ENCODE measurements at places on chromosomes 11 and 22. TPM values are rescaled to one million over a fixed set of nuclear protein-coding genes. Genes with fewer than 3 reads are reported as not detected.
A peak's percentile ranks its signal among the peaks of the same experiment; 100 is the strongest.

GRCh38 chr11:111977146-111978027 lies 40.2 kb downstream of the DIXDC1 start:
- DNase-seq = no peak

CDHR5 gene
- polyA plus RNA-seq = 22.1 TPM

- no peak for DNase-seq
These were observed 19.5 kb downstream of the CNTF start for GRCh38 chr11:58641803-58642581.

CHORDC1 gene
- 54.9 TPM for polyA plus RNA-seq

- no peak for DNase-seq
These were observed 33.7 kb upstream of the APOBEC3A start for GRCh38 chr22:38923463-38924346.

- no peak for DNase-seq
These were observed 507.6 kb downstream of the INSC start for GRCh38 chr11:15622231-15622890.

DNA sequence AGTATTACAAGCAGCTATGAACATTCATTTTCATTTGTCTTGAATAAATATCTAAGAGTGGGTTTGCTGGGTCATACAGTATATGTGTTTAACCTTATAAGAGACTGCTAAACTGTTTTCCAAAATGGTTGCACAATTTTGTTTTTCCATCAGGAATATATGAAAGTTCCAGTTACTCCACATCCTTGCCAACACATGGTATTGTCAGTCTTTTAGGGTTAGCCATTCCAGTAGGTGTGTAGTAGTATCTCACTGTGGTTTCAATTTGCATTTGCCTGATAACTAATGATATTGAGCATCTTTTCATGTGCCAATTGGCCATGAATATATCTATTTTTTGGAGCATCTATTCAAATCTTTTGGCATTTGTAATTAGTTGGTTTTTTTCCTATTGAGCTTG lies 7.7 kb upstream of the CCDC83 start:
- DNase-seq = no peak

DNA sequence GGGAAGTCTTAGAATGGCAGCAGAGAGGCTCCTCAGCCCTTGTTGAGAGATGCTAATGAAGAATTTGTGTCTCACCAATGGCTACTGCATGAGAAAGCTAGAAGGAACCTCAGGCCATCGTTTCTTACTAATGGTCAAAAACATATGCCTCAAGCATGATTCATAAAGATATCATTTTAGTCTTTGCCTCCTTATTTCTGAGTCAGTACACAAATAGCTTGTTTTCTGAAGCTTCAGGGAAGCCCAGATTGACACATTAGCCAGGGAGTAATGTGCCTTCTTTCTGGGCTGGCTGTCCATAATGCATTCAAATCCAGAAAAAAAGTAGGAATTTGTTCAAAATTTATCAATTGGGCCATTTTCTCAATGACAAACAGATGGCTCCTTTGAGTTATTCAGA lies 169.4 kb upstream of the ZBED5 start:
- DNase-seq = no peak

- DNase-seq = no peak
These were observed 32.8 kb upstream of the MYEOV start for GRCh38 chr11:69261116-69261515.

- DNase-seq = no peak
These were observed 38.9 kb downstream of the CTTN start for GRCh38 chr11:70437111-70437784.

GRCh38 chr22:23243006-23243573 lies 62.8 kb downstream of the BCR start:
- no peak for DNase-seq

DNA sequence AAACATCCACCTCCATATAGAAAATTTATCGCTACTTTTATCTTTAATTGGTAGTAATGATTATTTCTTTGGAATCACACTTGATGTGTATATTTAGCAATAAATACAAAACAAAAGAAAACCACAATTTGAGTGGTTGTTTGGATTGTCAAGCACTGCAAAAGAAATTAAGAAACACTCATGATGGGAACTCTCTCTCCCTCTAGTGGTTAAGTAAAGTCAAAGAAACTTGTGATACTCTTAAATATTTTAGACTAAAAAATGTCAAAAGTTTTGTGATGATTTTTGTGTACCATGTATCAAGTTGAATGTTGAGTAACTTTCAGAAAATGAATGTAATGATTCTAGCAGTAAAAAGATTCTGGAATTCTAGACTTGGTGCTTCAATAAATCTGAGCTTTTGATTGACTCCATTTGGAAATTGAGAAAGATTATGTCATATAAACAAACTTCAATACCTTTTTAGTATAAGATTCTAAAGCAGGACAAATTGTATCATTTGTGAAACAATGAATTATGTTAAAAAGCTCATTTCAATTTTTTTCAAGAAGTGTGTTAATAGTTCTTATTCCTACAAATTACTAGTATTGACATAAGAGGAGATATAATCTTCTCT lies 20.8 kb downstream of the MUC15 start:
- no peak for DNase-seq

DNA sequence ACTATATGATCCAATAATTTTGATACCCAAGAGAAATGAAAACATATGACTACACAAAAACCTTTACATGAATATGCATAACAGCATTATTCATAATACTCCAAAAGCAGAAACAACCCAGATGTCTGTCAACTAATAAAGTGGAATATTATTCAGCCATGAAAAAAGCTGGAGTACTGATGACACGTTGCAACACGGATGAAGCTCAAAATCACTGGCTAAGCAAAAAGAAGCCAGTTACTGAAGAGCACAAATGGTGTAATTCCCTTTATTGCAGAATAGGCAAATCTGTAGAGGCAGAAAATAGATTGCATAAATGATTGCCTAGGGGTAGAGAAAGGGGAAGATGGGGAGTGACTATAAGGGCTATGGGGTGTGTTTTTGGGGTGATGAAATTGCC lies 117.6 kb upstream of the FGF3 start:
- no peak for DNase-seq

DNA sequence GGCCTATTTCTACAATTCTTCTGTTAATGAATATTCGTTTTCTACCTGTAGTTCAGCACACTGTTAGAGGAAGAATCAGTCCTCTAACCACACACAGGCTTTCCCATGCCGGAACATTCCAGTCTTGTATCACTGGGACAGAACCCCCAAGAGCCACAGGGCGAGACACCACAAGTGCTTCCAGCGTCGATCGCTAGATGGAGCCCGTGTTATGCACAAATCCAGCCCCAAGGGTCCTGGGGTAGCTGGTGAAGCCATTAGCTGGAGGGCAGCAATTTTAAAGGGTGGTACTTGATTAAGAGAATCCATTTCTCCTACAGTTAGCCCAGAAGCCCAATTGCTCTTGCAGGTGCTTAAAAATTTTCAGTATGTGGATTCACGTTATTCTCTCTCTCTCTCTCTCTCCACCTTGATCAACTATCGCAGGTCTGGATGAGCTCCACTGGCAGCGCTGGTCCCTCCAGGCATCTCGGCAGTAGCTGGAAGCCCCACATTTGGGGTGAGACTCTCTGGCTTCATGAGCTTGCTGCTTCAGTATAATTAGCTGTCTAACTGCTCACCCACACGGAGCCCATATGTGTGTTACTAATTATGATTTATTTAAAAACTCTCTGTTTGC lies 148.2 kb upstream of the SNX19 start:
- peak; percentile 60 for DNase-seq

CARNS1 gene
- polyA plus RNA-seq = 2.0 TPM

DNA sequence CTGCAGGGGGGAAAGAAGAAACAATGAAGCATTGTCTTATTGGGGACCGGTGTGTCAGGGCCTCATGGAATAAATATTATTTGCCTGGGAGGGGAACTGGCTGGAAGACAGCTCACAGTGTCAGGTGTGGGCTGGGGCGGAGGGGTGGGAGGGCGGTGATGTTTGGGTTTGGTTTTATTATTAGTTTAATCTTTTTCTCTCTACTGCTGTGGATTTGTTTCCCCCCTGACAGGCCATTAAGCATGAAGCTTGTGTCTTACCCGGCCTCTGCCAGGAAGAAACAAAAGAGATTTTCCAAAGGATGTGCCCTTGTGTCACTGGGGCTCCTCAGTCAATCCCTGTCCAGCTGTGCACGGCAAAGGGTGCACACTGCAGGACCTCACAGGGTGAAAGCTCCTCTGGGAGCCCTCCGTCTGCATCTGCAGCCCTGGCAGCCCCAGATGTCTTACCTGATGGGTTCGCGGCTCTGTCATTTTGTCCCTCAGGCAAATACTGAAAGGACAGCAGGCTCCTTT lies 203.1 kb upstream of the TMEM45B start:
- DNase-seq = no peak

OR51E2 gene
- 0.46 TPM for polyA plus RNA-seq

RTN4RL2 gene
- 1.00 TPM for polyA plus RNA-seq

SUN2 gene
- 52.4 TPM for polyA plus RNA-seq

KREMEN1 gene
- polyA plus RNA-seq = 21.3 TPM

GRCh38 chr11:25377466-25377865 lies 880.6 kb downstream of the LUZP2 start:
- DNase-seq = no peak

GRCh38 chr22:28943501-28943879 lies 60.1 kb downstream of the ZNRF3 start:
- DNase-seq = no peak

- no peak for DNase-seq
These were observed 11.9 kb downstream of the CTR9 start for GRCh38 chr11:10762913-10763421.

SLC22A8 gene
- 0.59 TPM for polyA plus RNA-seq

GRCh38 chr11:71946144-71946571 lies 17.3 kb downstream of the RNF121 start:
- no peak for DNase-seq

DNA sequence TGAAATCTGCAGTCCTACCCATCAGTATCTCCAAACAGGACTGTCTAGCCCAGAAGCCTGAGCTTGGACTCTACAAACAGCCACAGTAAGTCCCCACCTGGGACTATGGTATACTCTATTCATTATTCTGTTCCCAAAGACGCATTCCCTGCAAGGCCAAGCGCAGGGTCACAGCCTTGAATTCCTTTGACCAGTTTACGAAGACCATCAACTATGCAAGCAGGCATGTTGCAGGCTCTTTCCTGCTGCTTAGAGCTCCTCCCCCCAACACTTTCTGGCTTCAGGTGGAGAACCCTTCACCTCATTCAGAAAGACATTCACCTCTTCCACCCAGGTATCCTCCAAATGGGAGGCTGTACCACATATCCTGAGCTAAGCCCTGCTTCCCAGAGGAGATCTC lies 62.5 kb downstream of the TIMP3 start:
- DNase-seq = no peak

CNGA4 gene
- polyA plus RNA-seq = 0.26 TPM

LMO2 gene
- 17.1 TPM for polyA plus RNA-seq

DNA sequence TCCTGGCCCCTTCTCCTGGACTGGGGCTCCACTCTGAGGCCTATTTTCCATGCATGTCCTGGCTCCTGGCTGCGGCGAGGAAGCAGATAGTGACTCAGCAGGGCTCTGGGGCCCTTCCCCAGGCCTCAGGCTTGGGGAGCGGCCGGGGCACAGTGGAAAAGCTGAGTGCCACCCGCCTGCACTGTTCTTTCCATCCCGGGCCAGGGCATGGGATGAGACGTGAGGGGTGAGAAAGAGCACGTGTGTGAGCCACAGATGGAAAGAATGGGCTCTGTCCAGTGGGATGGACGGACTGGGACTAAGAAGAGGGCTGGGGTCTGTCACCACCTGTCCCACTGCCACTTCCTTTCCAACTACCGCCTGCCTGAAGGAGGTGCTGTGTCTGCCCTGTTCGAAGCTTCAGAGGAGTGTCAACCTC lies 12.8 kb downstream of the SLC37A2 start:
- DNase-seq = no peak

DNA sequence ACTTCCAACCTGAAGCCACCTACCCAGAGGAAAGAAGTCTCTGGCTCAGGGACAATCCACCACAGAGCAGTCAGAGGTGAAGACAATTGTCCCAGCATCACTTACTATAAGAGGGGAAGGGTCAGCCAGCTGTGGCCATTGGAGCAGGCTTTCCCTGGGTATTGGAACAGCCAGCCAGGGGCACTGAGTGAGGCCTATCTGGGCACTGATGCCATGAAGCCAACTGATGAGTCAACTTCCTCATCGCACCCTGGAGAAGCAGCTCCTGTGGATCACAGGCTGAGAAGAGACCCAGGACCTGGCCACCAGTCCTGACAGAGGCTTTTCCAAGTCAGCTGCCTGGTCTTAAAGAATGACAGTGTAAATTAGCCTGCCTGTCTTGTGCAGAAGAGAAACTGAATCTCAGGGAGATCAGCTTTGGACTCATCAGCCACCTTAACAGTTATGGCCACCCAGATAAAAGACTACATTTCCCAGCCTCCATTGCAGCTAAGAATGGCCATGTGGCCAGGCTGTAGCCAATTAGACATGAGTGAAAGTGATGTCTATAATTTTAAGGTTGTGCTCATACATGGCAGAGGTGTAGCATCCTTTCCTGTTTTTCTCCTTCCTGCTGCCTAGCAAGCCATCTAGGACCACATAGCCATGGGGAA lies 19.0 kb downstream of the CHST1 start:
- no peak for DNase-seq

STK33 gene
- 15.9 TPM for polyA plus RNA-seq

VPS37C gene
- 17.3 TPM for polyA plus RNA-seq

GRCh38 chr11:111826322-111826950 lies 44.9 kb downstream of the ALG9 start:
- DNase-seq = no peak

- DNase-seq = no peak
These were observed 26.1 kb upstream of the OR8I2 start for GRCh38 chr11:56066980-56067379.

DNA sequence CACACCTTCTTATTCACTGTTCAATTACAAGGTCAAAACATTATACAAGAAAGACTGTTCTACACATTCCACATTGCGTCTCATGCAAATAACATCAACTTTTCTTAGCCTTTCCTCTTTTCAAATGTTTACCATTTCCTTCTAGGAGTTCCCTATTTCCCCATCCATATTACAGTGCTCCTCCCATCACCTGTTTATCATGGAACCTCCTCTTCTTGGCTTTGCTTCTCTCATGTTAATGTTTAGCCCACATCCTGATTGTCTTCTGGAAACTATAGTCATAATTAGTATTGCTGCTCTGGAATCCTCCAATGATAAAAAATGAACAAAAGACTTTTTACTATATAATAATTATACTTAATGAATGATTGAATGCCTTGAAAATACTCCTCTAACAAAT lies 21.3 kb downstream of the OR52E1 start:
- DNase-seq = no peak

- no peak for DNase-seq
These were observed 381.7 kb downstream of the TENM4 start for GRCh38 chr11:79059141-79059540.

BIRC3 gene
- 1.4 TPM for polyA plus RNA-seq

DNA sequence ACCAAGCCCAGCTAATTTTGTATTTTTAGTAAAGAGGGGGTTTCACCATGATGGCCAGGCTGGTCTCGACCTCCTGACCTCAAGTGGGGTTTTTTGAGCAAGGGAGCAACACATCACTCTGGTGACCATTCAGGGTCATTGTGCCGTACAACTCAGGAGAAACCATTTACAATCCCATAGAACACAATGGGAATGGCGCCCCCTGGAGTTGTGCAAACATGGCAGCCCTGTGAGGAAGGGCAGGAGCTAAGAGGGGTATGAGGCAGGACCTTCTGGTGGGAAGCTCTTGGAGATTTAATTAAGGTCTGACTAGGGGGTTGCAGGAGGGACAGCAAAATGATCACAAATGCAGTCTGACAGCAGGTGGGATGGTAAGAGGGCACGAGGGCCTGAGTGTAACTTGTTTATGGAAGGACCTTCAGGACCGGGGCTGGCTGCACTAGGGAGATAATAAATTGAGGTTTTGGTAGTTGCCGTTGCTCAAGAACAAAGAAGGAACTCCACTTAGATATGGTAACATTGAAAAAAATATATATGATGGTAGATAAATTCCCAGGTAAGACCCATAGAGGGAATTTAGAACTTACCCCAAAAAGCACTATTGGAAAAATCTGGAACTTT lies 9.1 kb upstream of the CSF2RB start:
- DNase-seq = no peak
